ENCODE measurements at places on chromosomes 6 and 20.

DNA sequence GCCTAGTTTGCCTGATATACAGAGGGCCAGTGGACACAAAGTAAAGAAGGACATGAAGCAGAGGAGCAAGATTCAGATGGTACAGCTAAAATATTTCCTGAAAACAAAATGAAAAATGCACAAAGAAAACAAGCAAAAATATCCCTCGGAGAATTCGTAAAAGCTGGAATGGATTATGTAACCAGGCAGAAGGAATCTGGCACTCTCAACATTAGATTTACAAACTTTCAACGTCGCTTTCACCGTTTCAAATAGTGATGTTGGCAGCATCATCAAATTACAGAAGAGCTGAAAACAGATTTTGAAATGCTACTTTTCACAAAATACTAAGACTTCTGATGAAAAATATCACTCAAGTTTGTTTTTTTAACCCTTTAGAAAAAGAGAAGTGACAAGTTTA, 11.7 kb downstream of the SMLR1 start:
- no peak for DNase-seq

DNA sequence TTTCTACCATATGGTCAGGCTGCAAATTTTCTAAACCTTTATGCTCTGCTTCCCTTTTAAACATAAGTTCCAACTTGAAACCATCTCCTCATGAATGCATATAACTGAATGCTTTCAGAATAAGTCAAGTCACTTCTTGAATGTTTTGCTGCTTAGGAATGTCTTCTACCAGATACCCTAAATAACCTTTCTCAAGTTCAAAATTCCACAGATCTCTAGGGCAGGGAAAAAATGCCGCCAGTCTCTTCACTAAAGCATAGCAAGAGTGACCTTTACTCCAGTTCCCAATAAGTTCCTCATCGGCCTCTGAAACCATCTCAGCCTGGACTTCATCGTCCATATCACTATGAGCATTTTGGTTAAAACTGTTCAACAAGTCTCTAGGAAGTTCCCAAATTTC, 1011.2 kb upstream of the CITED2 start:
- DNase-seq, result no peak

DNA sequence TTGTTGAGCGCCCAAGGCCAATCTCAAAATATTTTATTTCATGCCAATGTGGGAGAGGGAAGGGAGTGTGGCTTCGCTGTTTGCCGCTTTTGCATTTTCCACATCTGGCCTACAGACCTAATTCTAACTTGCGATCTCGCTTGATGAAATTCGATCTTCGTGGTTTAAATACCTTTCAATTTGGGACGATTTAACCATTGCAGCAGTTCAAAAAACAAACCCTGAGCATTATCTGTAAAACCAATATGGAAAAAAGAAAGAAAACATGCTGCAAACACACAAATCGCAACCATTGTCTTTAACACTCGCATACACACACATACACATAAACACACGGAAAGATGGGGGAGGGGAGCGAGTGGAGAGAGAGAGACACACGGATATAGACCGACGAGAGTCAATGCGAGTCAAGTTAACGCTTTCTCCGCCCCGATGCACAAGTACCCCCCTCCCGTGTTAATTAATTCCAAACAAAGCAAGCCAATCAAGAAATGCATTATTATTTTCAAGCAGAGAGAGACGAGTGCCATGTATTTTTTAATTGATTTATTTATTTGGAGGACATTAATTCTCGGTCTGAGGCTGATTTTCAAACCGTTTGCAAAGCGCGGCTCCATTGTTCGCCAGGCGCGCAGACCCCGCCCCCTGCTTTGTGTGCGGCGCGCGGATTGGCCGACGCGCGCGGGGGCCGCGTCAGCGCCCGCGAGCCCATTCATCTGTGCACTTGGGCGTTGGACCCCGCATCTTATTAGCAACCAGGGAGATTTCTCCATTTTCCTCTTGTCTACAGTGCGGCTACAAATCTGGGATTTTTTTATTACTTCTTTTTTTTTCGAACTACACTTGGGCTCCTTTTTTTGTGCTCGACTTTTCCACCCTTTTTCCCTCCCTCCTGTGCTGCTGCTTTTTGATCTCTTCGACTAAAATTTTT, at the start of gene MARCKS:
TSS of gene MARCKS (plus strand) at position 721 of the 931 bp plus-strand sequence. CDS start 401 bp downstream, outside the sequence.
- no peak for DNase-seq

- no peak for DNase-seq
Observed at GRCh38 chr6:40323881-40324634, 263.1 kb downstream of the LRFN2 start.

- DNase-seq, result no peak
Observed at GRCh38 chr6:40640599-40641227, 53.5 kb upstream of the LRFN2 start.

DNA sequence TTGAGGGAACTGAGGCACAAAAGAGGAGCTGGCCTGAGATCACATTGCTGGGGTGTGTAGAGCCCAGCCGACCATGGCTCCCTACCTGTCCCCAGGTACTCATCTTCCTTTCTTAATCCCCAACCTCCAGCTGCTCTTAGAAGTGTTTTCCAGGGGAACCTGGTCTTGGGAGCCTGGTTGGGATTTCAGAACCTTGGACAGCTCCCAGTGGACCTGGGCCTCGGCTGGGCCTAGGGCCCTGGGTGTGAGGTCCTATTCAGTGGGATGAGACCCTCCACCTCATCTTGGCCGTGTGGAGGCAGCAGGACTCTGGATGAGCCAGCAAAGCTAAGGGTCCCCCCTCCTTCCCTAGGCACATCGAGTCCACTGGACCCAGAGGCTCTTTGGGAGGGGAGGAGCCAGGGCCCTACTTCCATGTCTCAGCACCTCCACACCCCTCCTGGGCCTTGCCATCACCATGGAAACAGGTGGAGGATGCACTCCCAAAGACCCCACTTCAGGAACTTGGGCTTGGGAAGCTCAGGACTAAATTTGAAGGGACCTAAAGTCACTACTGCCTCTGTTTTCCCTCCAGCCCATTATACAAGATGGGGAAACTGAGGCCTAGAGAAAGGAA, 38.5 kb downstream of the DLGAP4 start:
- DNase-seq, result peak; percentile 15

DNA sequence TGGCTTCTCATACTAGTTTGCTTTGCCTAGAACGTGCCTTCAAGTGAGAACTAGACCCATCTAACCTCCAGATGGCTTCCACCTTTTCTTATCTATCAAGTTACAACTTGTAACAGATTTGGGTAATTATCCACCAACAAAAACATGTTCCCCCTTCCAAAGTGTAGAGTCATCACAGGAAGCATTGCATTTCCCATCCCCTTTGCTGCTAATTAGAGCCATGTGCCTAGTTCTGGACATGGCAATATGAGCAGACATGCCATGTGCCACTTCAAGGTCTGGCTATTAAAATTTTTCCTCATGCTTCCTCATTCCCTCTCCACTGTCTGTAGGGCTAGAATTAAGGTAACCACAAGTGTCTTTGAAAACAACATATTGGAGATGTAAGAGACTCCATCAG, 814.4 kb downstream of the TENT5A start:
- DNase-seq, result no peak

GRCh38 chr6:154598399-154598798, 87.9 kb upstream of the CNKSR3 start:
- DNase-seq, result no peak

- DNase-seq, result no peak
Observed at GRCh38 chr6:72715119-72715518, 93.3 kb downstream of the KCNQ5 start.

- DNase-seq, result no peak
Observed at GRCh38 chr6:157497579-157497978, 116.6 kb downstream of the ZDHHC14 start.

GRCh38 chr6:80250391-80250997, 144.0 kb downstream of the BCKDHB start:
- DNase-seq, result no peak

DNA sequence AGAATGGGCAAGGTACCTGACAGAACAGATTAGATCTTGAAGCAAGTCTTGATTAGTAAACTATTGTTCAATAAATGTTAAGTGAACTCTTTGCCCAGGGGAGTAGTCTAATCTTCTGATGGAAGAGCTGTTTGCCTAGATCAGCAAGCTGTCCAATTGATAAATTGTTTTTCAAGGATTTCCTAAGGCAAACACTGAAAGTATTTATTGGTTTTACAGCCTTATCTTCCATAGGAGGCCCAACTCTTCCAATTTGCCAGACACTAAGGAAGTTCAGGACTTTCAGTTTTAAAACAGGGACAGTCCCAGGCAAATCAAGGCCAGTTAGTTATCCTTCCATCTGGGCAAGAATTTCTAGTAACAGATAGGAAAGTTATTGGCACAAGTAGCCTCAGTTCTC, 1.8 kb upstream of the C6orf163 start:
- no peak for DNase-seq

All from keratinocyte (primary cell).